ENCODE measurements at places on chromosomes 12 and 14.

GRCh38 chr12:122969676-122970075 lies 3.4 kb upstream of the ABCB9 start:
- DNase-seq, result no peak

GRCh38 chr14:73008501-73008900 lies 18.4 kb downstream of the ZFYVE1 start:
- no peak for DNase-seq

DNA sequence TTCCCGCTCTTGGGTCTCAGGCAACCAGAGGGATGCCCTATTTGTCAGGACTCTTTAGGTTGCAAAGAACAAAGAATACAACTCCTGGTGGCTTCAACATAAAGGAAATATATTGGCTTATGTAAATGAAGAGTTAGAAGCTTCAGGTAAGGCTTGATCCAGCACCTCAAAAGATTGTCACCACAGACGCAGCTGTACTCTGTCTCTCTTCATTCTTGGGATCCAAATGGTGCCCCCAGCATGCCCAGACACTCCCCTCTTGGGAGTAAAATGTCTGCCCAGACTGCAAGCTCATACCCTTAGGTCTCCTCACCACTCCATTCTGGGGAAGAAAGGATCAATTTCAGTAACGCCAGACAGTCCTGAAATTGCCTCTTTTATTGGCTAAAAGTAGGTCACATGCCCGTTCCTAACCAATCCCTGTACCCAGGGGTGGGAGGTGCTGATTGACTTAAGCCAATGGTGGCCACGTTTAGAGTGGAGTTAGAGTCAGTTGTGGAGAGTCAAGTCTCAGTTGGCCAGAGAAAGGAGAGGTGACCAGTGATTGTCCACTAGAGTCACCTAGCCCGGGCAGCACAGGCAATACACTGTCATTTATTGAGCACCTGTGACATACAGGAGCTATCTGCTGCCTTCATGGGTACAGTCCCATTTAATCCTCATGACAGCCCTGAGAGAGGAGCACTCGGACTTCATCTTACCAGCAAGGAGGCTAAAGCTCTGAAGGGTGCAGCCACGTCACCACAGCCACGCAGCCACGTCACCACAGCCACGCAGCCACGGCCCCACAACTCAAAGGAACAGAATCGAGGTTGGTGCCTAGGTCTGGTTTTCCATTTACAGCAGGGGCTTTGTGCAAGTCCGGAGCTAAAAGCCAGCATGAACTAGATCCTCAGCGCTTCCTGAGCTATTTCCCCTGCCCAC lies 19.7 kb upstream of the BEGAIN start:
- no peak for DNase-seq

DNA sequence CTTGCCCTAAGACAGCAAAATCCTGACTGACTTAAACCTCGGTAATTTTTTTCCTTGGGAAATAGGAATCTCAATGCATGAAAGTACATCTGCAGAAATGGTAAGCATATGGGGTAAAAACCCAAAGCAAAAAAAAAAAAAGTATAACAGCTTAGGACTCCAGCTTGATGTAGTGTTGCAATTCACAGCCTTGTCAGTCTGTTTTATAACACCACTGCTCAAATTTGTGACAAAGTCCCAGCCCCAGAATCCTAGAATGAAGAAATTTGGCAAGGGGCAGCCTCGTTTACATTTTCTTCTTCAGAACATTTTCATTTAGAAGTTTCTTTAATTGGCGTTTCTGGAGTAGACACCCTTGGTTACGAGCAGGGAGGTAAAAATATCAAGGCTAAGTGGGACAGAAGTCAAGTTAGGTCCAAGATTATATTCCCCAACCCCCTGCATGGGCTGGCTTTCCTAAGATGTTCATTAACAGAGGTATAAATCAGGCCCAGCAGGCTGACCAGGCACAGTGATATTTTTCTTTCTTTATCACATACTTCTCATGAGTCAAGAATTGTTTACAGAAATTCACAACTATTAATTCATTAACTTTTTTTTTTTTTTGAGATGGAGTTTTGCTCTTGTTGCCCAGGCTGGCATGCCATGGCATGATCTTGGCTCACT lies 424.0 kb downstream of the RMST start:
- no peak for DNase-seq

DNA sequence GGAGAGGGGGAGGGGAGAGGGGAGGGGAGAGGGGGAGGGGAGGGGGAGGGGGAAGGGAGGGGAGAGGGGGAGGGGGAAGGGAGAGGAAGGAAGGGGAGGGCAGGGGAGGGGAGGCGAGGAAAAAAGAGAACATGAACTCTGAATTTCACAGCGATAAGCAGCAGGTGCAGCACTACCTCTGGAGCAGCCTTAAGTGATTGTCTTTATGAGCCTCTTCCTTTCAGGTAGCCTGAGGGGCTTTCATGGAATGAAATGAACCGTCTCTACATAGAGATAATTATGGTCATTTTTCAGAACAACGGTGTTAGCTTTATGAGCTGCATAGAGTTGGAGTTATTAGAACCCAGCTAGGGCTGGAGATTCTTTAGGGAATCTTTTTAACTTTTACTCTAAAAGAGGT lies 18.1 kb upstream of the PTCSC3 start:
- peak; percentile 67 for DNase-seq

DNA sequence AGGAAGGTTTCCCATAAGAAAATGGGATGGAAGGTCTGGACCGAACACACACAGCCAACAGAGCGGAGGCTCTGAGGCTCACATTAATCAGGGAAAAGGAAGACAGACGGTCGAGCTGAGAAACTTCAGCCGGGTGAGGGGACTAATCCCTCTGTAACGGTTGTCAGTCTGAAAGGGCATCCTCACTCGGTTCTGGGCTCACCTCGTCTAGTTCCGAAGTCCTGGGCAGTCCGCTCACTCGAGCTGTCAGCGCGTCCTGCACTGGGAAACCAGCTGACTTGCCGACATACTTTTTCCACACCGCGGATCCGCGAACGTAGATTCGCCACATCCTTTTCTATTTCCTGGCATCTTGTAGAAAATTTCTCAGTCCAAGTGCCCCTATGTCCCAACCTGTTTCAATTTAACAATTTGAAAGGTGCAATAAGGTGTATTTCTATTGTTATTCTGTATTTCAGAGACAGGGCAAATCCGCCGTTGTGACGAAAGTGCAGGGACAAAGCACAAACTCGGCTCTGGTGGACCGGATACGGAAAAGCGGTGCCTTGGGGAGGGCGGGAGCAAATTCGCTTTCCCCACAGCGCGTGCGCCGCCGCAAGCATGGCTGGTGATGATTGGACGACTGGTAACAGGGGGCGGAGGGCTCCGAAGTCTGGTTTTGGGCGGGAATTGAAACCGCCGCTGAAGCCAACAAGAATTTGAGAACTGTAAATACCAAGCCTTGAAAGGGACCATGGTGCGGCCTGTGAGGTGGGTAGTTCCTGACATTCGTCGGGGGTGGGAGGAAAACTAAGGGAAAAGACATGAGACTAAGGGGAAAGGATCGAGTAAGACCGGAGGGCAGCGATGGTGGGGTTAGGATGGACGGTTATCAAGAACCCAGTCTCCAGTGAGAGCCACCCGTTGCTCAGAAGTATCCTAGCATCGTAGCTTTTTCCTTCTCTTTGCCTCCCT lies at the start of gene RAD51AP1:
TSS of gene RAD51AP1 (plus strand) at position 684 of the 954 bp plus-strand sequence. CDS start at position 734, 50 bp downstream.
- peak; percentile 83 for DNase-seq

Measured in NCI-H2081 treated with DMSO at 0.1 percent for 48 hours (cell line).